ENCODE measurements at places on chromosomes 12 and 14.
A peak's percentile ranks its signal among the peaks of the same experiment; 100 is the strongest.

GRCh38 chr14:93950948-93951634, 23.9 kb downstream of the FAM181A start:
- DNase-seq: no peak

DNA sequence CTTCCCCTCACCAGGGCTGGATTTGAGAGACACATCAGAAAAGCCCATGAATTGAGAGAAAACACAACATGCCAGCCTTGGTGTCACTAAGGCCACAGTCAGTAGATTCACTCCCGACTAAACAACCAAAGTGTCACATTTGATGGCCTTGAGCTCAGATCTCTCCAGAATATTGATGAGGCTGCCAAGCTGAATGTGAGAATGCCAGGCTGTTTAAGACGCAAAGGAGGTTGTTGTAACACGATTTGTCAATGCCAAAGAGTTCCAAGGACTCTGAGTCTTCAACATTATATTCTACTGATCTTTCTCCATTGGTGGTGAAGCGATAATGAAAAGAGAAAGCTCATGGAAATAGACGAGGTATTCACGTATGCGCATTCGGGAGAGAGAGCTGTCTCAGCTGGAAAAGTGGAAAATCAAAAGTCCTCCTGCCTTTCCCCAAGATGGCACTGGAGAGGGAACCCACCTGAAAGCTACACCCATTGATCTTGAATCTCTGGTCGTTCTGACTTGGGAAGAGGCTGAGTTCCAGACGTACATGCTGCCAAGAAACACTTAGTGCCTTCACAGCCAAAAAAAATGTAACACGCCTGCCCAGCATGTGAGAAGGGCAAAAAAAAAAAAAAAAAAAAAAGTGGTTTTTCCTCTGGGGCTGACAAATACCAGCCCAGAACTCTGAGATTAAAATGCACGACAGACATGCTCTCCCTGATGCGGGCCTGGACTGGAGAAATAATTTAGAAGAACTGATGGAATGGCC, 1159.6 kb downstream of the VRK1 start:
- no peak for DNase-seq

- no peak for DNase-seq
These were observed 227.4 kb downstream of the NEDD1 start for GRCh38 chr12:97134495-97134894.

GRCh38 chr12:56644654-56645053, 1.1 kb downstream of the ATP5F1B start:
- no peak for DNase-seq

DNA sequence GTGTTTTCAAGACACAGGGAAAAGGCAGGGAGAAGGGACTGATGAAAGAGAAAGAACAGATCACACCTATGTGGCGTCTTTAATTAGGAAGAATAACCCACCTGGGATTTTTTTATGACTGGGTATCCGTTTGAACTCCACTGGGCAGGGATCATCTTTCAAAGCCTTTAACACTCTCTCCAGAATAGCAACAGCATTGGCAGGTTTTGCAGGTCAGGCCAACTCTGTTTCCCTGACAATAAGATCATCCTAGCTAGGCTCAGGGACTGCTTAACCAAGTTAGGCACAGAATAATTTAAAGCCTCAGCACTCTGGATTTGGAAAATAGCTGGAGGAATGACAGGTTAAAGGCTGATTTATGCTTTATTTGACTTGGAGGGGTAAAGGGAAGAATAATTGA, 117.6 kb downstream of the SUDS3 start:
- DNase-seq: no peak

DNA sequence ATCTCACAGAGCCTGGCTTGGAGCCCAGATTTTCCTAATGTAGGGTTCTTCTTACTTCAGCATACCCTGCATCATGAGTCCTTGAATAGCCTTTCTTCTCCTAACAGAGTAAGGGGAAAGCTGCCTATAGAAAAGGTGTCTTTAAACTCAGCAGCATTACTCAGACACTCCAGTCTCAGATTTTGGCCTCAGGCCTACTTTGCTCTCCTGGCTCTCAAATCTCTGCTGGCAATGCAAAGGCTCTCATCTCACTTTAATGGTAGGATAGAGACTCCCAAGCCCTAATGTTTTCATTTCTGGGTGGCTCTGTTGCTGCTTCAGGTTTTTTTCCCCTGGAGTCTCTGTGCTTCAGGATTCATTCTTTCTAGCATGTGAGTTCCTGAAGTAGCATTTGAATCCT, 9.1 kb upstream of the NKX2-8 start:
- DNase-seq: no peak

- DNase-seq: no peak
These were observed 14.3 kb upstream of the IFI27L2 start for GRCh38 chr14:94143711-94144110.

DNA sequence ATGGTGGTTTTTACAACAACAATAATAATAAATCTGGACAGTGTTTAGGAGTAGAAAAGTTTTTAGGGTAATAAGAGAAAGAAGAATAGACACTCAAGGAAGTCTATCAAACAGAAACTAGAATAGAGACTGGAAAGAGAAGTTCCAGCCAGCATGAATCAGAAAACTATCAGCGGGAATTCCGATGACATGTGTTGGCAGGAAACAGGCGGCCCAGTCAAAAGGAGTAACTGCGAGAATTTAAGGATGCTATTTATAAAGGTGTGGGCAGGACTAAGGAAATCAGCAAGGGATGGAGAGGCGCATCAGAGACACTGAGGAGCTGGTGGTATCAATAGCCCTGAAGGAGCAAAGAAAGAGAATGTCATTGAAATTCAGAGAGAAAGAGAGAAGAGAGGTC, 89.9 kb downstream of the TBX5 start:
- DNase-seq: no peak

DNA sequence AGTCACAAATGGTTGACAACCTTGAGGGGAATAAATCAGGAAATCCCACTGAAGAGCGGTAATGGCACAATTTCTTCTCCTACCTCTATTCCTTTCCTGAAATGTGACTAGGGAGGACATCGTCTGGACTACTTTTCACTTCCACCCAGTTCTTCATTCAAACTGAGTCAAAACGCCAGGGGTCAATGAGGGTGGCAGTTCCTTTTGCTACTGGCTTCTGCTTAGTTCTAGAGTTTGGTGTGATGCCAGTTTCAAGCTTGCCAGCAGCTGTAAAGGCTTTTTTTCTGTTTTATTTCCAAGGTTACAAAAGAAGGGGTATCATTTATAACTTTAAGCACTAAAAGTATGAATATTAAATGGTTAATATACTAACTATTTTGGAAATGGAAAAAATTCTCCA, 286.5 kb downstream of the SOX5 start:
- DNase-seq: no peak

- DNase-seq: no peak
These were observed 292.1 kb upstream of the CLEC14A start for GRCh38 chr14:38547961-38548490.

DNA sequence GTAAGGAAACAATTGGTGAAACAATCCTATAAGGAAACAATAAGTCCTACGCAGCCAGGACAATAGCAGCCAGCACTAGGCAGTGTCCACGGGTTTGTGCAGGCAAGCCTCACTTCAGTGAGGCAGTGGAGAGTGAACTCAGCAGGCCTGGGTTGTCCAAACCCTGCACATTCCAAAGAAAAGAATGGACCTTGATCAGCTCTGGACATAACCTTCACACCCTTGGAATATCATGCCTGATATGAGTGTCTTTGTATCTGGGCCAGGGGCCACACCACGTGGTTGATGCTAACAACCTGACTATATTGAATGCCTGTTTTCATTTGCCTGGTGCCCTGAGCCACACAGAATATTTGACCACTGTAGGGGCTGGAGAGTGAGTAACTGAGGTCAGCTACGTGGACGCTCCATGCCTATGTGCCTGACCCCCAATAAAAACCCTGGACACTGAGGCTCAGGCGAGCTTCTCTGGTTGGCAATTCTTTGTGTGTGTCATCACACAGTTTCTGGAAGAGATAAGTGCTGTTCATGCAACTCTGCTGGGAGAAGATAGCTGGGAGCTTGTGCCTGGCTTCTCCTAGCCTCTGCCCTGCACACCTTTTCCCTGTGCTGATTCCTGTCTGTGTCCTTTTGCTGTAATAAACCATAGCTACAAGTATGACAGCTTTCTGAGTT, 81.4 kb upstream of the NCOR2 start:
- no peak for DNase-seq

GRCh38 chr14:20429801-20430669, 5.9 kb downstream of the KLHL33 start:
- no peak for DNase-seq

DNA sequence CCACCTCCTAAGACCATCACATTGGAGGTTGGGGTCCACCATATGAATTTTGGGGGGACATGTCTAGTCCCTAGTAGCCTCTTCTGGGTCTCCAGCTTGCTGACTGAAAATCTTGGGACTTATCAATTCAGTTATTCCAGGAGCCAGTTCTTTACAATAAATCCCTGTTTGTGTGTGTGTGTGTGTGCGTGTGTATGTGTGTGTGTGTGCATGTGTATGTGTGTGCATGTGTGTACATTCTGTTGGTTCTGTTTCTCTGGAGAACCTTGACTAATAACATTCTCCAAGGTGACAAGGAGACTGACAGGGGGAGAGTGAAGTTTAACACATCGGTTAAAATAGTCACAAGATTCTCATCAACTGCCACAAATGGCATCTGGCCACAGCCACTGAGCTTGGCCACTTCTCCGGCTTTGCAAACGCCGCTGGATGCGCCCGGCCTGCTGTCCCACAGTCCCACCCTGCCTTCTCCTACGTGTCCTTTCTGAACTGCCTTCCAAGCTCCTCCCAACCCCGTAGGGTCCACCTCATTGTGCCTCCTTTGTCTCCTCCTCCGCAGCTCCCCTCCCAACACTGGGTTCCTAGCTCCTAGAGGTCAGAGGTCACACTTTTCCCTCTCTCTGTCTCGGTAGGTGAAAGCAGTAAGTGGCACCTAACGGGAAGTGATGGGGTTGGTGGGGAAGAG, 88.1 kb upstream of the DIO3 start:
- no peak for DNase-seq

GRCh38 chr12:67937822-67938221, 51.4 kb upstream of the IFNG-AS1 start:
- no peak for DNase-seq

DNA sequence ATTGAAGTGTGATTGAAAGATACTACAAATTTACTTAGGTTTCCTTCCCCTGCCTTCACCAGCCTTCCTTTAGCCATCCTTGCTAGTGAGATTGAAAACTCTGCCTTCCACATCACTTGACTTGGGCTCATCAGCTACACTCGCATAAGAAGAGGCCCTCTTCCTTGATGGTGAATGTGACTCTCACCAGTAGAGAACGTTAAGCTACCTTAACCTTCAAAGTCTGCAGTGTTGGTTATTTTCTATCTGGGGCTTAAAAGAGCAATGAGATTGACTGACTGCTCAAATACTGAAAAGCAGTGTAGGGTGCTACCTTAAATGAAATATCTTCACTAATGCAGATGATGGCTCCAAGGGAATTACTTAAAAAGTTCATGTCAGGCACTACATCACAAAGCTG, 271.8 kb downstream of the EGLN3 start:
- DNase-seq: no peak

DNA sequence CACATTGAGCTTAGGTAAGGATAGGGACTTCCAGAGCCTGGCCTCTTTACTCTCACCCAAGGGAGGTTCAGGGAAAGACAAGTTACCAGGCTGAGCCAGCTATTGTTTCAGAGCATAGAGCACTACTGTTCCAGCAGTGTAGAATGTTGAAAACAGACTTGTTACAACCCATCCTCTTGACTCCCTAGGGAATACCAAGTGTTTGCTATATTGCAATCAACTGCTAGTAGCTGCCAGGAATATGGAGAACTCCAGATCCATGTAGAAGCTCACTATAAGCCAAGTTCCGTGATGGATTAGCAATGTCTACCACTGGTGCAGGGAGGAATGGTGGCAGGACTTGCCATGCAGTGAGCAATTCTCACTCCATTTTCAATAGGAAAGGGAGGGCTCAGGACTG, 199.8 kb upstream of the RBM19 start:
- DNase-seq: no peak

- DNase-seq: peak; percentile 31
These were observed 693 bp downstream of the MAP3K9 start for GRCh38 chr14:70808416-70809224.

DNA sequence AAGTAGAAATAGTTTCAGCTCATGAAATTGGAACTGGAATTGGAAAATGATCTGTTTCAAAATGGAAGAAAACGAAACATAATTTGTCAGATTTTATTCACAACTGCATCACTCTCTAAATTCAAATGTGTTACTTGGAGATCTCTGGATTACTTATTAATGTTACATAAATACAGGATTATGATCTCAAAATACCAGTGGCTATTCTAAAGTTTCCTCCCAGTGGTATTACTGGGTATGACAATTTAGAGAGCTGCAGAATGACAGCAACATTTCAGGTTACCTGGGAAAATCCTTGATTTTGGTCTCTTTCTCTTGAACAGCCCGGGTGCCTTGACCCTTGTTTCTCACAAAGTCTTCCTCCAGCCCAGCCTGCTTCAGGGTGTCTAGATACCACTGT, 14.2 kb downstream of the FAM161B start:
- no peak for DNase-seq

GRCh38 chr14:36059531-36059930, 117.0 kb downstream of the PTCSC3 start:
- DNase-seq: no peak

DNA sequence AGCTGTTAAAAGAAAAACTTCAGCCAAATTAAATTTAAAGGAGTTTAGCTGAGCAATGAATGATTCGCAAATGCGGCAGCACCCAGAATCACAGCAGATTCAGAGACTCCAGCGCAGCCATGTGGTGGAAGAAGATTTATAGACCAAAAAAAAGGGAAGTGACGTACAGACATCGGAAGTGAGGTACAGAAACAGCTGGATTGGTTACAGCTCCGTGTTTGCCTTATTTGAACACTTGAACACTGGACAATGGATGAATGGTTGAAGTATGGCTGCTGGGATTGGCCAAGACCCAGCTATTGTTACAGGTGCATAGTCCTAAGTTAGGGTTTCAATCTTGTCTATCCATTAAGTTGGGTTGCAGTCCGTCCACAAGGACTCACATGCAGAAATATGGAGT, 42.6 kb downstream of the GALNT8 start:
- DNase-seq: peak; percentile 31
